ENCODE measurements at places on chromosomes 11 and 22.

DNA sequence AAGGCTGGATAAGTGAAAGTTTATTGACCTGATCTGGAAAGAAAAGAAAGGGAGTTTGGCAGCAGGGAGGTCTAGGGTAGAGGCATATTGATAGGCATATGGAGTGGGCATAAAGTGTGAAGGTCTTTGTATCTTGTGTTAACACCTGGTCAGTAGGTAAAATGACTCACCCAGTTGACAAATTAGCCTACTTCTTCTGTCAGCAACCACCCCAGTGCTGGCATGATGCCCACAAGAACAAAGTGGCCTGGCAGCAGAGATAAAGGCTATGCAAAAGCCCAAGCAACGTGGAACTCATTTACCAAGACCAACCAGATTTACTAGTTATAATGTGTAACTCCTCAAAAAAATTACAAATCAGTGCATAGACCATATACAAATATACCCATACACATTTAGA is 4.9 kb downstream of the OR10A3 start:
- no peak for DNase-seq

DNA sequence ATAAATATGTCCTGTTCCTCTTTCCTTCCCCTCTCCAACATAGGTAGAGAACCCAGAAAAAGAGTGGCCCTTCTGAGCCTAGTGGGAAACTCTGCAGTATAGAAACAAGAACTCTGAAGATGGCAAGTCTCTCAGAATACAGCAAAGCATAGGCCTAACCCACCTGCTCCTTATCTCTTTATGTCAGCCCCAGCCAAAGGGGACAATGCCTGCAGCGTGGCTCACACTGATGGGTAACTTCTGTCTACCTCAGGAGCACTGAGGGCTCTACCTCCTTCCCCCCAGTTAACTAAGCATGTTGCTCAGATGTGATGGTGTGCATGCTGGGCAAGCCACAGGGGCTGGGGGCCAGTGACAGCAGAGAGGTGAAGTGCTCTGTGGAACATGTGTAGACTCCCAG is 4.9 kb upstream of the NRIP3 start:
- DNase-seq = no peak

GRCh38 chr22:46577368-46578249 is 40.2 kb upstream of the CELSR1 start:
- no peak for DNase-seq

GRCh38 chr22:50080077-50080465 is 5.2 kb downstream of the MLC1 start:
- no peak for DNase-seq

- no peak for DNase-seq
Observed at GRCh38 chr11:43693731-43694130, 13.2 kb downstream of the HSD17B12 start.

GRCh38 chr22:31451709-31452571 is 37.7 kb downstream of the EIF4ENIF1 start:
- no peak for DNase-seq

DNA sequence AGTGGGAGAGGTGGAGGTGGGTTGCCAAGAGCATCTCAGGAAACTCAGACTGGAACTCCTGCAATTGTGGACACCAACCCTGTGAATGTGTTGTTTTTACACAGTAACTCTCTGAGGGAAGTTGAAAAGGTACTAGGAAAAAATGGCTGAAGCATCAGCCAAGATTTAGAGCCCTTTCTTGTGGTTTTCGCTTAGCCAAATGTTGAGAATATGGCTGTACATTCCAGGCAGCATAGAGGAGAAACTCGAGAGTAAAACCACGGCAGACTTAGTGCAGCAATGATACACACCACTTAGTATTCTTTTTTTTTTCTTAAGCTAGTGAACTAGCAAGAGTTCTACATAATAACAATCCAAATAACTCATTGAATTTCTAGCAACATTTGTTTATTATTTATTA is 309.7 kb upstream of the MTNR1B start:
- DNase-seq = no peak

- no peak for DNase-seq
Observed at GRCh38 chr11:2136952-2137201, 2.3 kb downstream of the IGF2 start.

DNA sequence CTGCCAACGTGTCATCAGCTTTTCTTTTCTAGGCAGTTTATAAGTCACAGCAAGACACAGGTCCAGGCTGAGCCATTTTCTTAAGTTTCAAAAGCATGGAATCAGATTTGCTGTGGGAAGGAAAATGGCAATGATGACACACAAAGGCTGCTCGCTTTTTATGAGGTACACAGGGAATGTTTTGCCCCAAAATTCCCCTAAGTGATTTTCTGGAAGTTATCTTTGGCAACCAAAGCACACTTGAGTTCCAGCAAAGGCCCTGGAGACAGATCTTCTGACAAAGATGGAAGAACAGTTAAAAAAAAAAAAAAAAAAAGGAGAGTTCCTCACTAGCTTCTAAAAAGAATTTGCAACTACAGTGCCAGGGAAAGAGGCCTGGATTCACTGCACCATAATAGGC is 260.8 kb downstream of the LARGE1 start:
- no peak for DNase-seq

DNA sequence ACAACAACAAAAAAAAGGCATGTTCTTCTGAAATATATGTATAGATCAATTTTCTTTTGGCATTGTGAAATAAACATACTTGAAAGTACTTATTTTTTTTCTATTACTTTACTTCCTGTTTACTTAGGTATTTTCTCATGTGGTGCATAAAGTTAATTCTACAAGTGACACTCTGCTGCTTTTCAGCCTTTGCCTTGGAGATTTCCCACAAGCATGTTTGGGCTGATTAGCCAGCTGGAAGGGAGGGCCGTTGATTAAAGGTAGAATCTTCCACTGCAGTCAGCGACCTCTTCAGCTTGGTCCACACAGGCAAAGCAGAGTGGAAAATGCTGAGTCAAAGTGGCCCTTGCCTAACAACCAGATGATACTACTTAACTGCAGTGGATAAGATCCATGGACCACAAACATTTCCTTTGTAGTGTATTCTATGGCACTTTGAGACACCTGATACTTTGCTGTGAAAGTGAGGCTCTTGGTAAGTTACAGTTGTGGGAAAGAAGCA is 176.0 kb downstream of the ARHGAP42 start:
- DNase-seq = no peak

DNA sequence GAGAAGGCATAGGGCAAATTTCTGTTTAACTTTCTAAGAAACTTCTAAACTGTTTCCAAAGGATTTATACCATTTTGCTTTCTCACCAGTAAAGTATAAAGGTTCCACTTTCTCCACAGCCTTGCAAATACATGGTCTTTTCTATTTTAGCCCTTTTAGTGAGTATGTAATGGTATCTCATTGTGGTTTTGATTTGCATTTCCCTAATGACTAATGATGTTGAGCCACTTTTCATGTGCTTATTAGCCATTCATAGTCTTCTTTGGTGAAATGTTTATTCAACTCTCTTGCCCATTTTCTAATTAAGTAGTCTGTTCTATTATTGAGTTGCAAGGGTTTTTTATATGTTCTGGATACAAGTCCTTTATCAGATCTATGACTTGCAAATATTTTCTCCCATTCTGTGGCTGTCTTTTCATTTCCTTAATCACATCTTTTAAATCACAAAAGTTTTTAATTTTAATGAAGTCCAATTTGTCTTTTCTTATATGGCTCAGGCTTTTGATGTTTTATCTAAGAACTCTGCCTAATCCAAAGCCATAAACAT is 83.8 kb upstream of the KCNQ1OT1 start:
- DNase-seq = no peak

DNA sequence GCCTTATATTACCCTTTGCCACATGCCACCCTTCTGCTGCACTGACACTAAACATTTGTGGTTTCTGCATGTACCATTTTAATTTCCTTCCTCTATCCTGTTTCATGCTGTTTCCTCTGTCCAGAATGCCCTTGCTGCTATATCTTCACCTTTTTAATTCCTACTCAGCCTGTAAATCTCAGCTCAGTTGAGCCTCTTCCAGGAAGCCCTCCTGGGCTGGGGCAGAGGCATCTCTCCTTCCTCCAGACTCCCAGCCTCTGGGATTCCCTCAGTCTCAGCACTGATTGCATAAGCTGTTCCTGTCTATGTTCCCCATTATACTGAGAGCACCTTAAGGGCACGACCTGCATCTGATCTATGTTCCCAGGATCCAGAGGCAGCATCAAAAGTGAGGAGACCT is 98.7 kb downstream of the RNF169 start:
- DNase-seq = no peak

DNA sequence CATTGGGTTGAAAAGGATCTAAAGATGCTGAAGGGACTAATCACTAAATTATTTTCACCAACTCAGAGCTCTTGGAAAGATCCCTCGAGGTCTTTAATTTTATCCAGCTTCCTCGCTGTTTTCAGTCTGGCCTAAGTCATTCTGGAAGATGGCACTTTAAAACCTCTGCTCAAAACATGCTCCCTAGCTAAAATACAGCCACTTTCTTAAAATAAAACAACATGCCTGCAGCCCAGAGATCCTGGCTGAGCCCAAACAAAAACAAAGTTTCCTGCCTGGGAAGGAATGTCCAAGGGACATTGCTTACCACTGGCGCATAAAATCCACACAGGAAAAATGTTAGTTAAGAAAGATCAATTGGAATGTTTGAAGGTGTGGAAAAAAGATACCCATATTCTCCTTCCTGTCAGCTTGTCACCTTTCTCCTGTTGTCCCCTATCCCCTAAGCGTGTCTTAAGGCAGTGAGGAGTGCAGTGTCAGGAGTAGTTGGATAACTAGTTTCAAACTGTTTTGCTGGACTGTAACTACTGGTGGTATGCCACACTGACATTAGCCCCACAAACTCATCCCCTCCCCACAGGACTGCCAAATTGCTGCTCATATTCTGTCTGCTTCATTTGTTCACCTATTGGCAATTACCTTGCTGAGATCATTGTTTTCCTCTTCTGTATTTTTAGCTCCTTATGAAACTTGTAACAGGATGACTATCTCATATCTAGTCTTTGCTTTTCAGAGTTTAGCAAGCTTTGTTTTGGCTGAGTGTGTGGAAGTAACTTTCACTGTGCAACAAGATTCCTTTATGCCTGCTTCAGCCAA is 108.3 kb upstream of the SESN3 start:
- DNase-seq = no peak

DNA sequence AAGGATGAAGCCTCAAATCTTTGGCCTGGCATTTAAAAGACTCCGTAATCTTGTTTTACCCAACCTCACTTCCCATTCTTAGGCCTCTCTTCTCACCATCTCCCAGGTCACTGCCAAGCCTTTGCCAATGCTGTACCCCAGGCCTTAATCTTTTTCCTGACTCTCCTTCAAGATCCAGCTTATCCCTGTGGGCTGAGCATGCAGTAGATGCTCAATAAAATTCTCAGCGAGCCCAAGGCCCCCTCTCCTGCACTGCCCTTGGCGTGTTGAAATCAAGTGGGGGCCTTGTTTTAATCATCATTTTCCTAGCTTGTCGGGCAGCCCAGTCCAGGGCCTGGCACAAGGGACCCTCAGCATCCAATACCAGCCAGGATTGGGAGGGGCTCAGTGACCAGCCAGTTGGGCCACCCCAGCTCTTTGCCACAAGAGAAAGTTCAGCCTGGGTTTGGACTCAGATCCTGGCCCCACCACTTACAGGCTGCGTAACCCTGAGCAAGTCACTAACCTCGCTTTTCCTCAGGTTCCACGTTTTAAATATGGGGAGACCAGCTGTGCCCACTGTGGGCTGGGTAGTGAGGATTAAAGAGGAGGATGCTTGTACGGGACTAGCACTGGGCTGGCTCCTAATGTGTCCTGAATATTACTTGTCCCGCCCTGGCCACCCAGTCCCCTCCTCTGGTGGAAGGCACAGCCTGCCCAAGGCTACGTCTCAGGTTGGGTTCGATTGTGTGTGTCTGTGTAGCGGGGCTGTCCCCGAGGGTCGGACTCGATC is 943 bp upstream of the YWHAH start:
- no peak for DNase-seq

DNA sequence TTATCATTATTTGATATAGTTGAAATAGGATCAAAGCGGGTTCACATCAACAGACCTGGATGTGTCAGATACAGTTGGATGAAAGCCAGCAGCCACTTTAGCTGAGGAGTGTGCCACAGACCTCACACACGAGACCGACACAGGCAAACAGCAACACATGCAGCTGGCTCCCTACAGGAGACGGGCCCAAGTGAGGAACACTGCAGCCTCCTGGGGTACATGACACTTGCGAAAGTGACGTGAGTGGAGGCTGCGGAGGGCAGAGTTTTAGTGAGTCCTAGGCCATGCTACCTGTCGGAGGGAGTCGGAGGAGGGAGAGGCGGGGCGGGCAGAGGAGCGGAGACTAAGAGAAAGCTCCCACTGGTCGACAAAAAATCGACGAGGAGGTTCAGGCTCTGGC is 100.9 kb upstream of the BID start:
- DNase-seq = no peak

DNA sequence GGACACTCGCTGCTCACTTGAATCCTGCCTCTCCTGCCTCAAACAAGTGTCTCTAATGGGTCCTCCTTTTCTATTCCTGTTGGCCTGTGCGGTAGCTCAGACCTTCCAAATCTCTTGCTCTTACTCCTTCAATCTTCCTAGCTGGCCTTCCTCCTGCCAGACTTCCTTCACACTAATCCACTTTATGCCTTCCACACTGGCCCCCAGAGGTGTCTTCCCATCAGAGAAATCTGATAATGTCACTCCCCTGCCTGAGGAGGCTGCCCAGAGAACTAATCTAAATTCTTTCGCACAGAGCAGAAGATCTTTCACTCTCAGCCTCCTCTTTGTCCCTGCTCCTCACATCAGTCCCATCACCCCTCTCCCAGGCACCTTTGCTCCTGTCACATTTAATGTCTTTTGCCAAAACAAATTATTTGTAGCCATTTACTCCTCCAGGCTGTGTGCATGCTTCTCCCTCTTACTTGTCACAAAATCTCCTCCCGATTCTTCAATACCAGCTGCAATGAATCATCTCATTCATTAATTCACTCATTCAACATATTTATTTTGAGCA is 175.7 kb downstream of the MAML2 start:
- DNase-seq = no peak

Measured in stimulated activated CD4-positive, alpha-beta T cell treated with anti-CD3 and anti-CD28 coated beads, Interleukin-12 subunit alpha, Interleukin-12 subunit beta, amount 100 ng/mL, for 24 hours (primary cell).